ENCODE measurements at places on chromosomes 2 and 18.

DNA sequence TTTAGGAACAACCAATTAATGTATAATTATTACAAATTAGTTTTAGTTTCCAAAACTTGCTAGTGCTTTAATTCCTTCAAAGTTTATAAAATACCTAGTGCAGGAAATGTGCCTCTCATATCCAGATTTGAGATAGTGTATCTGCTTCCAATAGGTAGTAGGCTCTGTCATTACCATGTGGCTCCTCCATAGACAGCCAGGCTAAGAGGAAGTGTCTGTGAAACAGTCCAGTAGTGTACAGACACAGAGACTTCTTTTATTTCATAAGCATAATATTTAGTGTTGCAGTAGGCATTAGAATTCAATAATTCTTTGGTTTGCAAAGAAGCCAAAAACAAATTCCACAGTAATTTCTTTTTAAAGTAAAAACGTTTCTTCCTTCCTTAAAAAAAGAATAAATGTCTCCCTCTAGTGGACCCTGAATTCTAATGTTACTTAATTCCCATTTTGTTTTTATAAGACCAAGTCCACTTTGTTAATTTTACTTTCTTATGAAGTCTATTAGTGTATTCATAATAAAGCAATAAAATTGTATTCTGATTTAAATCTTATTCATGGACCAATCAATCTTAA lies 101.2 kb downstream of the NEB start:
- peak; percentile 19 for DNase-seq

DNA sequence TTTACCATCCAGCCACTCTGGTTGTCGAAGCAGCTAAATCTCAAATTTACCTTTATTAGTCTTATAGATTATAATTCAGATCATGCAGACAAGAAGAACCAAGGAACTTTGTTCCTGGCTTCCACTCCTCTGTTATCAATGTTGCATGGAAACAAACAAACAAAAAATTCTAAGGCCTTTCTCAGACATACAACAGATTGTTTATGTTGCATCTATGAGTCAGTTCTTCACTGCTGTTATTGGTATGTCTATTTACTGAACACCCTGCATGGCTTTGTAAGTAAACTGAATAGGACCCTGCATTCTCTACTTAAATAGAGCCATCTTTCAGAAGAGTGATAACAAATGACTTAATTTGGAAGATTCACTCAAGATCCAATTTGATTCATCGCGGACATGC lies 1.6 kb upstream of the ANKRD44 start:
- no peak for DNase-seq

DNA sequence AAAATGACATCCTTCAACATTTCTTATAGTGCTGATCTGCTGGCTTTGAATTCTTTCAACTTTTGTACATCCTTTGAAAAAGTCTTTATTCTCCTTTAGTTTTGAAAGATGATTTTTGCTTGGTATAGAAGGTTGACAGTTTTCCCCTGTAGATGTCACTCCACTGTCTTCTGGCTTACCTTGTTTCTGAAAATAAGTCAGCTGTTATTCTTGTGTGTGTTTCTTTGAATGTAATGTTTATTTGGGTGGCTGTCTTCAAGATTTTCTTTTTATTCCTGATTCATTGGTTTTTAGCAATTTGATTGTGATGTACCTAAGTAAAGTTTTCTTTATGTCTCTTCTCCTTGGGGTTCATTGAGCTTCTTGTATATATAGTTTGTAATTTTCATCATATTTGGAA lies 47.6 kb downstream of the ACTR3 start:
- no peak for DNase-seq

DNA sequence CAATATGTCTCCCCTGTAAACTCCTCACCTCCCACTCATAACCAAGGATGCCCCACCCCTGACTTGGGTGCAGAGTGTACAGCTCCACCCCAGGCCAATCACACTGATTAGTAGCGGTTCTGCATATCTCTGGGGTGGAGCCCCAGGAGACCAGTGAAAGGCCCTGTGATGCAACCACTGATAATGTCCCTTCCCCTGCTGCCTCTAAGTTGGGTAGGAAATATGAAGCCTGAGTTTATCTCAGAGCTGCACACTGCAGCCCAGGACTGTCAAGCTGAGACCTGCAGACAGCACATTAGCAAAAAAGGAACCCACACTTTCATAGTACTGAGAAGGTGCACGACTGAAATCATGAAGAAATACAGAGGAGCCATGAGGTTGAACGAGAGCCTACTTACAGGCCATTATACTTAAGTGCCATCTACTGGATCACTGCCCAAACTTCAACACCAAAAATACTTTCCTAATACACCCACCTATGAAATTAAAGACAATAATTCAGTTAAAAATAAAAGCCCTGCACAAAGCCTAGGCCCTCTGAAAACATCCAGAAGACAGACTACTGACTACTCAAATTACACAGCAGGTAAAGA lies 455.4 kb upstream of the LRRTM4 start:
- no peak for DNase-seq

DNA sequence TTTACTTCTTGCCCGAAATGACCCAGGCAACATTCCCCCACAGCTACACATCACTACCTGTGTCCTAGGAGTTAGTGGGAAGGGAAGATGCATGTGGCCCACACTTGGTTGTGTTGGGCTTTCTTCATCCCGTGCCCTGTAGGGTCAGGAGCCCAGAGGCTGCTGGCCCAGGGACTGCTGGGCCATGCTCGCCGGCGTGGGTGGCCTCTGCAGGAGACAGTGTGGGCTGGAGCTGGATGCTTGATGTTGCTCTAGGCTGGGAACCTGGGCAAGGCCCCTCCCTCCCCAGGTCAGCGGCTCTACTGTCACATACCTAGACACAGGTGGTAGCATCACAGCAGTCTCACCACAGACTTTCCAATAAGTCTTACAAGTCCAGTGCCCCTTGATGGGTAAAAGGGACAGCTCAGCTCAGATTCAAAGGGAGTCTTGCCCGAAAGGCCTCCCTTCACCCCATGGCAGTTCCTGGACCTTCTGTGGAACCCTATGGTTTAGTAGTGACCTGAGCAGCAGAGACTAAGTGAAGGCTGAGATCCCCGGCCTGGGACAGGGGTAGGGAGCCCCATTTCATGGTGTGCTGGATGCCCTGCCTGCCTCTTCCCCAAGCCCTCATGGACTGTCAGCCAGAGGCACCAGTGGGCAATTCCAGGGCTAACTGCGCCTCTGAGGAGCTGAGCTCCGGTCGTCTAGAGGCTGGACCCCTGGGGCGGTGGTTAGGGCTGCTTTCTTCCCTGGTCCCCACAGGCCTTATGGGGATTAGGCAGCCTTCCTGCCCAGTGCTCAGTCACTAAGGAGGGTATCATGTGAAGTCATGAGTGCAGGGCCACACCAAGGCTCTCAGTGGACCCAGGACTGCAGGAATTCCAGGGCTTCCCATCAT lies 45.4 kb upstream of the FAHD2A start:
- no peak for DNase-seq

DNA sequence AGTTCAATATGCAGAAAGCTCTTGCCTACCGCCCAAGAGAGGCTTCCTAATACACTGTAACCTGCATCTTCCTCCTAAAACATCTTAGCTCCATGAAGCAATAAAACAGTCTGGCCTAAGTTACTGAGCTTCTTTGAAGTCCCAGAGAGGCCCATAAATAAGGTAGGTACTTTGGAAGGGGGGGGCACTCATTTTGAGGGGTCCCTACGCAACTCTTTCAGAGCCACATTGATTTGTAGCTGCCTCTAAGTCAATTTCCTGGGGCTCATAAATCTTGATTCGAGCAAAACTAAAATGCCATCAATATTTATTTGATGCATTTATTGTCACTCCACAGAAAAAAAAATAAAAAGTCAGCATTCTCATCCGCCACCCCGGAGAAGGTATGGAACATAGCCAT lies 60.4 kb upstream of the SIX2 start:
- no peak for DNase-seq

GRCh38 chr2:134333646-134334189 lies 79.8 kb downstream of the MGAT5 start:
- no peak for DNase-seq

DNA sequence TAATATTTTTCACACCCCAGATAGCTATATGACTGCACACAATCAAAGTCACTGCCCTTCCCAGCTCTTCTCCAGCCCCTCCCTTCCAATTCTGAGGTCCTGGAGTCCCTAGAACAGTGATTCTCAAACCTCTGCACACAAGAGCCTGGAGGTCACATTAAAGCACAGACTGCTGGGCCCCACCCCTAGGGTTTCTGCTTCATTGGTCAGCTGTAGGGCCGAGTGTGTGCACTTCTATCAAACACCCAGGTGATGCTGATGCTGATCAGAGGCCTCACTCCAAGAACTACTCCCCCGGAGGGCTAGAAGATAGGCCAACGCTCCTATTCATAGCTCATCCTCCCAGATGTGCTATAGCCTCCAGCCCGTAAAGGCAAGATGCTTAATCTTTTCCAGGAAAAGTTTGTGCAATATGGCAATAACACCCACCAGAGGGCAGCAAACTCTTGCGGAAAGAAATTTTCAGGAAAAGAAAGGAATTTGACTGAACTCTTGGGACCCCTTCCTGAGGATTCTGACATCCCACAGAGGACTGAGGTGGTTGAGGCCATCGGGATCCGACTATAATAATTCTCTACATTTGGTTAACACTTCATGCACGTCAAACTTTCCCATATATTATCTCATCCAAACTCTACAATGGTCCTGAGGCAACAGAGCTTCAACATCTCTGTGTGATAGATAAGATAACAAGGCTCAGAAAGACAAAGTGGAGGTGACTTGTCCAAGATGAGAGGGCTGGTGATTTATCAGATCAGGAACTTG lies 194.2 kb upstream of the PKDCC start:
- DNase-seq: peak; percentile 67

DNA sequence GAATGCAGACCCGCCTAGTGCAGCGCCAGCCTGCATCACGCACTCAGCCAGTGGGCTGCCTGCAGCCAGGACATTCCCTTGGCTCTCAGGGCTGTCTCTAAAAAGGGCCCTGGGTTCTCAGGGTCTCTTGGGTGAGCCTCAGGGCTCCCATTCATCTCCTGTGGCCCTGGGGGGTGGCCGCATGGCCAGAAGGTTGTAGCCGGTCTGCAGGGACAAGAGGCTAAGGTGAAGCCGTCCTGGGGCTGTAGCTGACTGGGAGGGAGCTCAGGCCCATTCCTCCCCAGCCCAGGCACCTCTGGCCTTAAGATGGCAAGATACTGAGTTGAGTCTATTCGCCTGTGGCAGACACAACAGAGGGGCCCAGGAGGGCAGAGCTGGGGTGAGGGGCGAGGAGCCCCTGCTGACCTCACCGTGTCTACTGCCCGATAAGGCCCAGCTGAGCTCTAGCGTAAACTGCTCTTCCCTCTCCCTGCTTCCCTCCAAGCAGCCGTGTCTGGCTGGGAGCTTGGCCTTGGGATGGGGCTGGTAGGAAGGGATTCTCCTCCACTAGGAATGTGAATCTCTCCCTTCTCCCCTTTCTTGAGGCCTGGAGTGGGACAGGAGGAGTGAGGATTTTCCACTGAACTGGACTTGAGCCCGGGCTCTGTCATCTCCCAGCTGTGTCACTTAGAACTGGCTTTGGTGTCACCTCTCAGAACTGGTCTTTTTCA lies 37.9 kb downstream of the INHBB start:
- no peak for DNase-seq

GRCh38 chr2:24843330-24843860 lies 50.2 kb downstream of the CENPO start:
- no peak for DNase-seq

DNA sequence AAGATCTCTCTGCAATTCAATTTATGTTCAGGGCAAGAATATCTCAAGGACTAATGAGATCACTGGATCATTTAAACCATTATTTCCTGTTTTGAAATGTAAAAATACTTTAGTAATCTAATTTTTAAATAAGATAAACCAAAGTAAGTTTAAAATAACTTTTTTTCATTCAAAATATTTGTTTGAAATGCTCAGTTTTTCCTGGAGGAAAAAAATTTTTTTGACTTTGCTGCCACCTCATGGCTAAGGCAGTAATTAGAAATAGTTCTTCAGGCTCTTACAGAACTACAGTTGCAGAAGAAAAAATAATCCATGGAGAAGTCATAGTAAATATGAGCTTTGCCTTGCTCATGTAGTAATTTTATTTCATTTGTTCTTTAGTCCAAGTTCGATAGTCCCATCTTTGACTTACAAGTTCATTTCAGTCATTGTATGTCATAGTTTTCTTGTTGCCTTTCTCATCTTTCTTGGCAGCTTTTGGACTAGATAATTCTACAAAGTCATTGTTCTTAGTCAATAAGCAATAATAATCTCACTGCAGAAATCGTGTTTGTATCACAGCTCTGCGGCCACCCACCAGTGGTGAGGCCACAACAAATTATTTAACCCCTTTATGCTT lies 127.4 kb downstream of the DPP4 start:
- DNase-seq: peak; percentile 25

GRCh38 chr2:192023006-192023405 lies 171.7 kb downstream of the TMEFF2 start:
- DNase-seq: no peak

GRCh38 chr18:41395695-41396094 lies 559.3 kb upstream of the PIK3C3 start:
- DNase-seq: no peak

- no peak for DNase-seq
These were observed 20.8 kb downstream of the TNFRSF11A start for GRCh38 chr18:62345909-62346308.

GRCh38 chr2:29586919-29587318 lies 334.5 kb downstream of the ALK start:
- no peak for DNase-seq

GRCh38 chr2:203711399-203711798 lies 5.0 kb downstream of the CD28 start:
- DNase-seq: no peak

DNA sequence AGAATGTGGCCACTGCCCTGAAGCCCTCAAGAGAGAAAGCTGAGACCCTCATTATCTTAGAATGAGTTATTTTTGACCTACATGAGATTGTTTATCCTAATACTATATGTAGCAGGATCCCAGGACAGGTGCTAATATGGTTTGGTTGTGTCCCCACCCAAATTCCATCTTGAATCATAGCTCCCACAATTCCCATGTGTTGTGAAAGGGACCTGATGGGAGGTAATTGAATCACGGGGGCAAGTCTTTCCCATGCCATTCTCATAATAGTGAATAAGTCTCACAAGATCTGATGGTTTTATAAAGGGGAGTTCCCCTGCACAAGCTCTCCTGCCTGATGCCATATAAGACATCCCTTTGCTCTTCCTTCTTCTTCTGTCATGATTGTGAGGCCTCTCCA lies 76.8 kb downstream of the CCBE1 start:
- DNase-seq: no peak

DNA sequence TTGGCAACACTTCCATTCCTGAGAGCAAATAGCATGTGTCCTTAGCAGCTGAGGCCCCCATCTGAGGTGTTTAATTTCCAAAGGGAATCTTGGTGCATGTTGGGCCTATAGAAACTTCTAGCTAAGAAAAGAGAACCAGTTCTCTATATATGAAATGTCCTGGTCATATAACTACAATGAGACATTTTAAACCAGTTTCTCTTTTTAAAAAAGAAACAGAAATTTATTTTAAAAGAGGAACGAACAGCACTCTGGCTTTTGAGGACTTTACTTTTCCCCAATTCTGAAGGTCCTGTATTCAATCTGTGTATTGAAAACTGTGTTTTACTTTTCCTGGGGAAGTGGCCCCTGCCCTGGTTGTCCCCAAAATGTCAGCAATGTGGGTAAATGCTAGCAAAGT lies 309.5 kb upstream of the STON1 start:
- no peak for DNase-seq

GRCh38 chr2:63850649-63851048 lies 9.0 kb downstream of the UGP2 start:
- DNase-seq: no peak

- no peak for DNase-seq
These were observed 65.7 kb downstream of the RRM2 start for GRCh38 chr2:10188211-10188610.

All from AG08395 (cell line).